ENCODE measurements at places on chromosomes 5 and 9. TPM values are rescaled to one million over a fixed set of nuclear protein-coding genes. Genes with fewer than 3 reads are reported as not detected.

The GARIN3 gene
- total RNA-seq, result not detected

The NDUFAF2 gene
- total RNA-seq, result 42.4 TPM

GRCh38 chr9:127437497-127438264, 13.5 kb downstream of the ZNF79 start:
- no peak for DNase-seq

DNA sequence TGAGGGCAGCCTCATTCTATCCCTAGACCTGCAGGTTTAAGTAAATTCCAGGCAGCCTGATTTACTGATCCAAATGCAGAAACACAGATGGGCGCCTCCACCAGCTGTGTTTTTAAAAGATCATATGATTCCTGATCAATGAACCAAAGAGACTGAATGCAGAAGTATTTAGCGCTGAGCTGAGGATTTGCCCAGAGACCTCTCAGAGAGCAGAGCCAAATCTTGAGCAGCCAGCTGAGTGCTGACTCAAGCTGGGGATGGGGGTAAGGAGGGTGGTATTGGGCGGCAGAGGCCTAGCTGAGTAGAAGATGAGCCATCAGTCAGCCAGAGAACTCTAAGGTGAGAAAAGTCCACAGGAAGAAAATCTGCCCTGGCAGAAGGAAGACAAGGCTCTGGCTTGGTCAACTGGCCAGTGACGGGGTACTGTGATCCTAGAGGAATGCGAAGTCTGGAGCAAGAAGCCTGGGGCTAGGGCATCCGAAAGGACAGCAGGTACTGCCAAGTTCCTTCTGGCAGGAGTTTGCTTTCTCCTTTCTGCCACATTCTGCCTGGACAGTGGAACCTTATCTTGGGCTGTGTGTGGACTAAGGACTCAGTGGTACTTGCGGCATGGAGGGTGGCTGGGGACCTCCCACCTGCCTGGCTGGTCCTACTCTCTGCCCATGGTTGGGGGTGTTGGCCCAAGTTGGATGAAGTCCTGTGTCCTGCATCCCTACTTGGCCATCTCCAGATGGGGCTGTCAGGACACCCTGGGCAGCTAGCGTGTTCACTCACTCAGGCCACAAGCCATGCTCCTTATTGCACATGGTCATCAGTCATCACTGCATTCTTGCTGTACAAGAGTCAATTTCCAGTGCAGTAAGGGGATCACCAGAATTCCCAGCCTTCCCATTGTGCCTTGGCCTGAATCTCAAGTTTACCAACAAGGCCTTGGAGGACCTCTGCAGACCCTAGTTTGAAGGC, 34.5 kb upstream of the CDKN2AIPNL start:
- no peak for DNase-seq

The EFNA5 gene
- 22.6 TPM for total RNA-seq

The ADAMTS19 gene
- not detected for total RNA-seq

The SHOC1 gene
- not detected for total RNA-seq

The SQSTM1 gene
- total RNA-seq, result 346 TPM

DNA sequence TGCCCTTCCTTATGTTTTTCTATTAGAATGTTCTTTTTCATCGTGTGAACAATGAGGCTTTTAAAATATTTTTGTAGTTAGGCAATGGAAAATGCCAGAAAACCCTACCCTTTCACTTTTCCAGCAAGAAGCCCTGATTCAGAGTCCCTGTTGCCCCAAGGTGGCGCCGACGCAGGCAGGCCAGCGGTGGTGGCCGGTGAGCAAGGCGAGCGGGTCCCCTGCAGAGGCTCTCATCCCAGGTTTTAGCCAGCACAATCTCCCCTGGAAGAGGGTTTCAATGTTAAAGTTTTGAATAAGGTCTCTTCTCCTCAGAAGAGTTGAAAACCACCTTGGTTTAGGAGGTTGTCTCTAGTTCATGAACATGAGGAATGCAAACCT, 40.8 kb upstream of the CKMT2 start:
- no peak for DNase-seq

- peak; percentile 98 for DNase-seq
Measured at GRCh38 chr9:133375724-133376654, at the start of the genes STKLD1 and SURF4. STKLD1 (plus strand) TSS chr9:133376366; CDS start chr9:133376474, 108 bp downstream. SURF4 (minus strand) TSS chr9:133376060; CDS start chr9:133375969, 91 bp downstream.

DNA sequence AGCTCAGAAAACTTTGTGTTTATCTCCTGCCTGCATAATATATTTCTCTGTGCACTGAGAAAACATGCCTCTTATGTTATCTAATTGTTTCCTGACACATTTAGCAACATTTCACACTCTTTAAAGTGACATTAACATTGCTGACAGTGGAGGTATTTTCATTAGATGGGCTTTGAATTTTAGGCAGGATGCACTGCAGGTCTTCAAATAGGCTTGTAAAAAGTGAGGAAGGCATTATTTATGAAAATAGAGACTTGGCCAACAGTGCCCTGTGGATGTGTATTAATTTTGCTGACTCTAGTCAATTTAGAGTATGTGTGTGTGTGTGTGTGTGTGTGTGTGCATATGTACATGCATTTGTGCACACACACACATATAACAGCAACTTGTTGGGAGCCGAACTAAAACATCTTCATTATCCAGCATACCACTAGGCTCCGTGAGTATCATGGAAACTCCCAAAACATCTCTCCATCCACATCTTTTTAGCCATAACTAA, 429.5 kb upstream of the WWC1 start:
- no peak for DNase-seq

DNA sequence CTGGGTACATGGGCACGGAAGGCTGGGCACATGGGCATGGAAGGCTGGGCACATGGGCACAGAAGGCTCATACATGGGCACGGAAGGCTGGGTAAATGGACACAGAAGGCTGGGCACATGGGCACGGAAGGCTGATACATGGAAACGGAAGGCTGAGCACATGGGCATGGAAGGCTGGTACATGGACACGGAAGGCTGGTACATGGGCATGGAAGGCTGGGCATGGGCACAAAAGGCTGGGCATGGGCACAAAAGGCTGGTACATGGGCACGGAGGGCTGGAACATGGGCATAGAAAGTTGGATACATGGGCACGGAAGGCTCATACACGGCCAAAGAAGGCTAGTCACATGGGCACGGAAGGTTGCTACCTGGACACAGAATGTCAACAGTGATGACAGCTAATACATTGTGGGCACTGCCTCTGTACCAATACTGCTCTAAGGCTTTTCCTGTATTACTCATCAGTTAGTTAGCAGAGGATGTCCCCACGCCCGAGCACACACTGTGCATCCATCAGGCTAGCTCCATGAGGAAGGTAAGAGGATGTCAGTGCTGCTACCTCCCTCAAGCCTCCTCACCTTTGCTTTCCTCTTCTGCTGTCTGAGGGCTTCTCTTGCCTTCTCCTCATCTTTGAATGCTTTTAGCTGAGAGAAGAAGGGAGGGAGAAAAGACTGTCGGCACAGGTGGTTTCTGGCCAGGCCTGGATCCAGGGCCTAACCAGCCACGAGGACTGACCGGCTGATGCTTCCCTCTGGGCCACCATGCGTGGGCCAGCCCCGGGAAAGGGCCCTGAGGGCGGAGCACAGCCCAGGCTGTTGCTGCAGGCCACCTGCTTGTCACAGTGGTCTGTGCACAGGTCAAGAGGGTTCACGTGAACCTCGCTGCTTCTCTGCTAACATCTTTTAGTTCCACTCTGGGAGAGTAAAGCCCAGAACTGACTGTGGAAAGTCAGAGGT, 14.3 kb downstream of the GPX3 start:
- no peak for DNase-seq

Data from endothelial cell of umbilical vein (primary cell).